ENCODE measurements at places on chromosomes 6 and 20. TPM values are rescaled to one million over a fixed set of nuclear protein-coding genes. Genes with fewer than 3 reads are reported as not detected.

The RAD21L1 gene
- total RNA-seq, result under 0.01 TPM

The PTCRA gene
- not detected for total RNA-seq

The PLCB4 gene
- 8.2 TPM for total RNA-seq

The GRIK2 gene
- not detected for total RNA-seq

The DLL1 gene
- total RNA-seq, result under 0.01 TPM

The PEDS1 gene
- total RNA-seq, result 5.5 TPM

The VGLL2 gene
- total RNA-seq, result not detected

The PCSK2 gene
- not detected for total RNA-seq

The LATS1 gene
- 4.9 TPM for total RNA-seq

The CD83 gene
- 1.9 TPM for total RNA-seq

The LST1 gene
- total RNA-seq, result 0.09 TPM

The NRSN1 gene
- total RNA-seq, result under 0.01 TPM

The PRICKLE4 gene
- total RNA-seq, result not detected

The THEMIS gene
- not detected for total RNA-seq

The LPA gene
- not detected for total RNA-seq

The OPRL1 gene
- 2.2 TPM for total RNA-seq

The CDSN gene
- total RNA-seq, result not detected

The AKAP12 gene
- 113 TPM for total RNA-seq

The TINAG gene
- not detected for total RNA-seq

The SLA2 gene
- total RNA-seq, result not detected
